Heart left ventricle (tissue), 16 donors: ENCODE measurements at places on chromosomes 2 and 18. TPM values are rescaled to one million over a fixed set of nuclear protein-coding genes. Genes with fewer than 3 reads are reported as not detected.

DNA sequence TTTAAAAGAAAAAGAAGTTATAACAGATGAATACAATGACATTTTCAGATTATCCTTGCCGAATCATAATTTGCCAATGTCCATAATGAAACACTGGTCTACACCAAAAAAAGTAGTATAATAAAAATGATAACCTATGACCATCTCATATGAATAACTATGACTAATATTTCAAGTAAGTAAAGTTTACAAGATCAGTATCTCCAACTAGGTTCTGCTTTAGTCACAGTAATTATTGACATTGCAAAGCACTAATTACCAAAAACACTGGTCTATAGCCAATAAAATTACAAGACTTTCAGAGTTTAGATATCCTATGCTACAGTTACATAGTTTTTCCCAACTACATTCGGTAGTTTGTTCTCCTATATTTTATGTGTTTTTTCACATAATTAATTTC, 136.7 kb downstream of the MEMO1 start:
- no peak for DNase-seq

GRCh38 chr2:12163866-12164265, 417.4 kb downstream of the LPIN1 start:
- DNase-seq: no peak

DNA sequence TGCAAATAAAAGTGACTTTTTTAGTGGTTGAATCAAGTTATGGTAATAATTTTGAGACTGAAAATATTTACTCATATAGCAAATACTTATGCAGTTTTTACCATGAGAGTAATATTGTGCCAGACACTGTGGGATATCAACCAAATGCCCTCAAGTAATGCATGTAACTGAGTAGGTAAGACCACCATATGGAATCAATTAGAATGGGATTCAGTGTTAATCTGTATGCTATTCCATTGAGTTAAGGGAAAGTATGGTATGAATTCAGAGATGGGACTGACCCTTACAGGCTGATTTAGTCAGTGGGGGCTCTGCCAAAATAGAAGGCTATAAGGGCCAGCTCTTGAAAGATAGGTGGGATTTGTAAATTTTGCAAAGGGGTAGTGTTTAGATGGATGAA, 131.6 kb downstream of the CCDC85A start:
- DNase-seq: no peak

The PTH2R gene
- 0.11 TPM for total RNA-seq

DNA sequence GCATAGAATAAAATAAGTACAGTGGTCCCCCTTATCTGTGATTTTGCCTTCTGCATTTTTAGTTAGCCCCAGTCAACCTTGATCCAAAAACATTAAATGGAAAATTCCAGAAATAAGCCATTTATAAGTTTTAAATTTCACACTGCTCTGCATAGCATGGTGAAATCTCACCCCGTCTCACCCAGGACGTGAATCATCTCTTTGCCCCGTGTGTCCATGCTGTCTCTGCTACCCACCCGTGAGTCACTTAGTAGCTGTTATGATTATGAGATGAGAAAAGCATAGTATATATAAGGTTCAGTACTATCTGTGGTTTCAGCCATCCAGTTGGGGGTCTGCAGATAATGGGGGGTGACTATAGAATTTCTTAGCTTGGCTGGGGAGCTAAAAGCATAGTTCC, 67.3 kb downstream of the RHBDD1 start:
- no peak for DNase-seq

DNA sequence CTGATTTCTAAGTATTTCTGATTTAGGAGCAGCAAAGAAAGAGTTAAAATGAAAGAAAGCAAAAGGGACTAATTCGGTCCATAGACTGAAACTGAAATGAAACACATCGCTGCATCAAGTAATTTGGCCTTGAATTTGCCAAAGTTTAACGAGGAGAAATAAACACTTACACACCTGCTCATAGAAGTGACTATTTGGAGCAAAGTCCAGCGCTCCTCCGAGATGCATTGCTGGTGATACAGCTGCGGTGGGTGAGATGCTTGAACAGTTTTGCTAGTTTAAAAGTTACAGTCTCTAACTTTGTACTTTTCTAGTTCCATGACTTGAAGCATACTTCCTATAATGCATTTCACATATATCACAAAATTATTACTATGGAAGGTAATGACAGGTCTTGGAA, 18.3 kb downstream of the GALR1 start:
- no peak for DNase-seq

The ACVR2A gene
- 11.4 TPM for total RNA-seq

DNA sequence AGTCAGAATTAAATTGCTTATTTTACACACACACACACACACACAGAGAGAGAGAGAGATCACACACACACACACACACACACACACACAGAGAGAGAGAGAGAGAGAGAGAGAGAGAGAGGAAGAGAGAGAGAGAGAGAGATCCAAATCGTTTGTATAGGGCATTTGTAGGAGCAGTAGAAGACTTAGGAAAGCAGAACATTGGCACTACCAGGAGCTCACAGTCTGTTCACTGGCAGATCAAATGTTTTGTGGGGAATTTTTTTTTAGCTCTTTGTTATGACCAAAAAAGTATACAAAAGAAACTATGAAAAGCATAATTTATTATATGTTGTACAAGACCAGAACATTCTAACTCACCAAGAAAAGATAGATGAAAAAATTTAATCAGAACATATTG, 81.8 kb downstream of the MBD5 start:
- no peak for DNase-seq

The AQP12A gene
- not detected for total RNA-seq

GRCh38 chr2:183812091-183812490, 687.8 kb downstream of the NUP35 start:
- DNase-seq: no peak

The GKN2 gene
- total RNA-seq: not detected

The FBXO36 gene
- 1.2 TPM for total RNA-seq

DNA sequence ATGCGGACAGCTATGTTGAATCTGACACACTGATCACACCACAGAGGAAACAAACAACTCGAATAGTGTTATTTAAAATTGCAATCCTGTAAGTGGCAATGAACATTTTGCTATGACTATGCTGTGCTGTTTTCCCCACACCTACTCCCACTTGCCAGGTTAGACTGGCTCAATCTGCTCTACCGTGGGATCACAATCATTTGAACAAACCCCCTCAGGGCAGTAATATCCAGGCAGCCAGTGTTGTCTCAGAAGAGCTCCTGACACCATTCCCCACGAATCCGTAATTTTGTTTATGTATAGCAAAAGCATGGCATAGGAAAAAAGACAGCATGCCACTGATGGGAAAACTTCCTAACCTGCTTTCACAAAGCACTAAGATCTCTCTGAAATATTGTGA, 284.3 kb downstream of the ERBB4 start:
- no peak for DNase-seq

The WNT10A gene
- not detected for total RNA-seq

The CMPK2 gene
- 10.1 TPM for total RNA-seq

- DNase-seq: no peak
These were observed 159.3 kb downstream of the PTH2R start for GRCh38 chr2:208565690-208566416.

DNA sequence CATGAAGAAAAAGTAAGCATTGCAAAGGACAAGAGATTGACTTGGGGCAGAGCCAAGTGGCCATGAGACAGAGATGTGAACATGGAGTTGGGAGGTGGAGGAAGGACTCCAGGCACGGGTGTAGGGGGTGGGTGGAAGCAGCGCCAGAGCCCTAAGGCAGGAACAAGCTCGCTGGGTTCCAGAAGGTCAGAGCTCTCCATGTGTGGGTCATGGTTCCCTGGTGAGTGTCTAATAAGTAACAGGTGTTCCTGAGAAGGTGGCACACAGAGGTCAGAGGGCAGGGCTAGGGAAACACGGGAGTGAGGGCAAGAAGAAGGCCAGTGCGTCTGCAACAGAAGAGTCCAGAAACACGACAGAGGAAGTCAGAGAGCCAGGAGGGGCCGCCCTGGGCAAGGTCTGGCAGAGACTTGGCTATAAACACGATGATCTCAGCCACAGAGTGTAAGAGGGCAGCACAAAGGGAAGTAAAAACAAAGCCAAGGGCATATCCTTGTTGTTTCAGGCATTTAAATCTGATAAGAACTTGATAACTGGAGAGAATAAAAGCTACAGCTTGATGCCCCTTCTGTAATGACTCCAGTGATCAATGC, 260.8 kb downstream of the TGIF1 start:
- DNase-seq: peak; percentile 62

DNA sequence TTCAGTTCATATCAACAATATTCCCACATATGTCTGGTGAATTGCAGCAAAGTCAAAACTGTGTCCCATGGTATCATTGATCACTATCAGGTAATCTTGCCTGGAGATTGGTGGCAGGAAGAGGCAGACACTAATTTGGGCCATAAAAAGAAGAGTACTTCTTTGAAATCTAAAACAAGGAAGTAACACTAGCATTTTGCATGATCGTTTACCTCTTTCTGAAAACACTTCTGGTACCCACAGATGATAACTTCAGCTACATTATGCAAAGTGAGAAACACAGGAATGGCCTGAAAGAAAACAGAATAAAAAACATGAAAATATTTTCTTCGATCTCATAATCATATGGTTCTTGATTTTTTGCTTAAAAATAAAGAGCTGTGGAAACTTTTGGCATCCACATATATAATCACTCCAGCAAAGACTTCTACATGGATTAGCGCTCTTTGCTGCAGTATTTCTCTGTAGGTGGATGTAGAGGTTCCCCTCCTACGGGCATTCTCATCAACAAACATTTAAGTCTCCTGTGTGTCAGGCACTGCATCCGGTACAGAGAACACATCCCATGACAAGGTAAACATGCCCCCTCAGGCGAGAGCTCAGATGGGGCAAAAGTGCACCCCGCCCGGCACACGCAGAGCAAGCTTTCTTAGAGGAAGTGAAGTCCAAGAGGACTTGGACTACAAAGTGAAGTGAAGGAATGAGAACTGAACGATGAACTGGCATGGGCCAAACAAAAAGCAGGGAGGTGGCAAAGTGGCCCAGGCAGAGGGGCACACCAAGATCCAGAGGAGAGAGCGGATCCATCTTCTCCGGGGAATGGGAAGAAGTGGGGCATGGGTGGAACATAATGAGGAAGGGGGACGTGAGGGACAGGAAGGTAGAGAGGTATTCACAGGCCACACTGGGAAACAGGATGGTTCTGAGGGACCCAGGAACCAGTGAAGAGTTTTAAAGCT, 68.0 kb upstream of the RIOK3 start:
- DNase-seq: no peak

DNA sequence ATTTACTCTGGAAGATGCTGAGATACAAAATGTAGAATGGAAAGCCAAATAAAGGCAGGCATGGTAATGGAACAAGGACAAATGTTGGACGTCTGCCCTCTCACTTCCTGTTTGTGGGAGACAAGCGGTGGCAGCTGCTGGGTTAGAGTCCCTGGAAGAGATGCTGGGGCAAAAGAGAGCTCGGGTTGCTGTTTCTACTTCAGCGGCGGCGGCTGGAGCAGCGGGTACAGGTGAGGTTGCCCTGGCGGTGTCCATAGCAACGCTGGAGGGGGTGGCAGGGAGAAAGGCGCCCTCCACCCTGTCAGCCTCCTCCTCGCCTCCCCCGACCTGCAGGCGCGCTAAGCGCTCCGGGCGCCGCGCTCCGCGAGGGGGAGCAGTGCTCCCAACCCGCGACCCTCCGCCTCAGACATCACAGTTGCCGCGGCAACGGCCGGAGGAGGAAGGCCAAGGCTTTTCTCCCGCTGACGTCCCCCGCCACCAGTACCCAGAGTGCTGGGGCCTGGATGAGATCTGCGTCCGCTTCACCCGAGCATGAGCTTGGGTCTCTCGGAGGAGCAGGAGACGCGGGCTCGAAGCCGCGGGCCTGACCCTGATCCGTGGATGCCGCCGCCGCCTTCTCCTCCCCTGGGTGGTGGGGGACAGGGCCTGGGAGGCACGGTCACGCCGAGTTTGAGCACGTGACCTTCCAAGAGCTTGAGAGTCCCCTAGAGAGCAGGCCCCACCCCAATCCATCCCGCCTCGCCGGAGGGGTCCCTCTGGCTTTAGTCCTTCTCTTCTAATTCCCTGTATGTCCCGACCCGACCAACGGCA, 65.6 kb downstream of the NOL4 start:
- peak; percentile 19 for DNase-seq

- DNase-seq: no peak
These were observed 730 bp downstream of the ODC1 start for GRCh38 chr2:10447300-10447894.

DNA sequence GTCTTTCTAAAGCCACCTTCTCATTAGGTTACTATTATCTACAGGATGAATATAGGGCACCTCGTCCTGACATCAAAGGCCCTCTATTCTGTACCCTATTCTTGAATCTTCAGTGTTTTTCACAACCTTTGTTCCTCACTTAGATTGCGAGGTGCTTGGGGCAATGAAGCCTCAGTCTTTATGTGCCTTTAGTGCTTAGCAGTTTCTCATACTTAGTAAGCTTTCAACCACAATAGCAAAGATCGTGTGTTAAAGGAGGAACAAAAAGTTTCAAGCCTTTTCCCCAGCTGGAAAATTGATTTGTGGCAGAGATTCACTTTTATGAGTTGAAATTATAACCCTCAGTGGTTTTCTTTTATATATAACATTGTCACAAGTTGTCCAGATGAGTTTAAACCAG, 226.9 kb downstream of the MYO3B start:
- DNase-seq: no peak

The GPR35 gene
- total RNA-seq: 0.48 TPM

GRCh38 chr2:635687-636621, 41.3 kb downstream of the TMEM18 start:
- no peak for DNase-seq

- no peak for DNase-seq
These were observed 99.5 kb downstream of the TNS1 start for GRCh38 chr2:217903142-217903858.

The DCDC2C gene
- total RNA-seq: not detected

DNA sequence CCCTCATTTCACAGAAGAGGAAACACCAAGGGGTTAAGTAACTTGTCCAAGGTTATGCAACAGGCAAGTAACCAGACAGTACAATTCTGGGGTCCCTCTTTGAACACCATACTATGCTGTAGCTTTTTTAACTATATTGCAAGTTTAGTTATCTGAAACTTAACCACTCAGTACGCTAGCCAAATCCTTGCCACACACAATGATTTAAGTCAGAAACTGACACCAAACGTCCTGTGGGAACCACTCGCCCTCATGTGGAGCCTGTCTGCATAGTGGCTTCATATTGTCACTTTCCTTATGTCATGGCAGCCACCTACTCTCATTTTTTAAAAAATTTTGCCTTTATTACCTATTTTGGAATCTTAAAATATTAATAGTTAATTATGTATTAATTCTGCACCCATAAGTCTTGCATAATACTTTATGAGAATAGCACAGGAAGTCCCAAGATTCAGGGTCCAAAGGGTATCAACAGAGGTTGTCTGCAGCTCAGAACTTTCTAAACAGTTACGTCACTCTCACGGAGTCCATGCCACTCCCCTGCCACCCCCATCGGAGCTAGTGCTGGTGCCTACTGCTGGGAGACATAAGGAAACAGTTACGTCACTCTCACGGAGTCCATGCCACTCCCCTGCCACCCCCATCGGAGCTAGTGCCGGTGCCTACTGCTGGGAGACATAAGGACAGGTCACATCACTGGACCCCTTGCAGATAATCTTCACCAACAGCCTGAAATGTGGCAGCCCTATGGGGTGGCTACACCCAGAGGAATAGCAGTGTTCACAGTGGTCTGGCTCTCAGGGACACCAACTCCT, 99.0 kb downstream of the L3MBTL4 start:
- DNase-seq: no peak

- no peak for DNase-seq
These were observed 695.8 kb downstream of the RNF144A start for GRCh38 chr2:7612969-7613368.

- no peak for DNase-seq
These were observed 3.5 kb upstream of the FHOD3 start for GRCh38 chr18:36294031-36294430.

- DNase-seq: no peak
These were observed 24.8 kb downstream of the WDR75 start for GRCh38 chr2:189466046-189466445.

- DNase-seq: no peak
These were observed 540.1 kb downstream of the NRXN1 start for GRCh38 chr2:50491541-50492476.
